ENCODE measurements at places on chromosomes 2 and 18.

DNA sequence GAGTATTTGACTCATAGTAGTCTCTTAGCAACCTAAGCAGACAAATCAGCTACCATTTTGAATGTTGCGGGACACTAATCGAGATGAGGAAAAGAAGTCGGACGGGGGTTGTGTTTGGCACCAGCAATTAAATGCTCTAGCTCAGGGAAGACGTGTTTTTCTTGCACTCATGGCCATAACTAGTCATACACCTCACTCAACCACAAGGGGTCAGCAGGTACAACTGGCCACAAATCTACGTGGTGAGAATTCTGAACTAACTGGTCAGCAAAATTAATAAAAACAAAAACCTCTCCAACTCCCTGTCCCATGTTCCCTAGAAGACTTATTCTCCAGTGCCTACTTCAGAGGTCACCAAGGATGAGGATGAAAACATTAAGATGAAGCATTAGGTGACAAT is 1467.8 kb downstream of the DPP10 start:
- DNase-seq = no peak

GRCh38 chr2:213232649-213233437 is 51.4 kb upstream of the SPAG16 start:
- peak; percentile 34 for DNase-seq

DNA sequence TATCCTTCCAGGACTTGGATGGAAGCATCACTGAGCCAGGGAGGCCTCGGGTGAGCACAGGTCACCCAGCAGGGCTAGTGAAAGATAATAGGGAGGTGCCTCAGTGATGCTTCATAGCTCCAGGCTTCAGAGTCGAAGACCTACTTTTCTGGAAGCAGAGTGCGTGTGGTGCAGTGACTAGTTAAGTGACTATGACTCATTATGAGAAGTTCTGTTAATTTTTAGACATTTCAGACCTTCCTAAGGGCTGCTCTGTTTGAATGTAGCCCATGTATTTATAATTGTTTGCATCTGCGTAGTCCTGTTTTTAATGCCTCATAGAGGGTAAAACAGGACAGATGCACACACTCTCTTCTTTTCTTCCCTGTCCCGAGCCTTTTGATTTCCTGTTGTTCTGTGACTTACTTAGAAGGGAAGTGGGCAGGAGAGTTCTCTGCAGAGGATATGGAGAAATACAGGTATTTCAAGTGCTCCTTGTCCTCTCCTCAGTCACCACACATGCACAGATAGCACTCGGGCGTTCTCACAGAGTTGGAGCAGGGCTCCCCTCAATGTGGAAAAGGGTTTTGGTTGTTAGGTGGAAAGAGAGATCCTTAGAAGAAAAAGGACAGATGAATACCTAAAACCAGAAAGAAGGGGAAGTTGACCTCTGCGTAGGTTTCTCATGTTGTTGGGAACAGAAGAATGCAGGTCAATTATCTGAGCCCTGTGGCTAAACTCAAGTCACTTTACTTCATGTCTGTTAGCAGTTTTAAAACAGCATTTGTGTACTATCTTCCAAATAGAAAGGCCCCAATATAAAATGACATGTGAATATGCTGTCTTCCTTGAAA is 34.7 kb downstream of the RALB start:
- DNase-seq = peak; percentile 67

- DNase-seq = no peak
Measured at GRCh38 chr18:51862051-51862715, 477.8 kb upstream of the DCC start.

GRCh38 chr18:48948112-48949049 is 2.4 kb downstream of the SMAD7 start:
- peak; percentile 84 for DNase-seq

DNA sequence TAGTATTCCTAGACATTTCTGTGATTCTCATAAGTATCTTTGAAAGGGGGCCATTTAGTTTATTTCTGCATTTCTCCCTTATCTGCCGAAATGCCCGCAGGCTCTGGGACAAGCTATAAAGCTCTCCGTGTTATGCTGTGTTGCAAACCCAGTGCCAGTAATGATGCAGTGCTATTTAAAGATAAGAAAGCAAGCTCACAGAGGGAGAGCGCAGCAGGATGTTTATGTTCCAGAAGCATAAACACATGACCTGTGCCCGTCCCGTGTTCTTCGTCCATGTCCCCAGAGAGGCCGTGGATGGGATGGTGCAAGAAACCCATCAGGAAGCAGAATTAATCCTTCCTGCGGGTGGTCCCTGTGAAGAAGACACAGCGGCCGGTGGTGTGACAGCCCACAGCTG is 99.4 kb downstream of the NEDD4L start:
- no peak for DNase-seq

DNA sequence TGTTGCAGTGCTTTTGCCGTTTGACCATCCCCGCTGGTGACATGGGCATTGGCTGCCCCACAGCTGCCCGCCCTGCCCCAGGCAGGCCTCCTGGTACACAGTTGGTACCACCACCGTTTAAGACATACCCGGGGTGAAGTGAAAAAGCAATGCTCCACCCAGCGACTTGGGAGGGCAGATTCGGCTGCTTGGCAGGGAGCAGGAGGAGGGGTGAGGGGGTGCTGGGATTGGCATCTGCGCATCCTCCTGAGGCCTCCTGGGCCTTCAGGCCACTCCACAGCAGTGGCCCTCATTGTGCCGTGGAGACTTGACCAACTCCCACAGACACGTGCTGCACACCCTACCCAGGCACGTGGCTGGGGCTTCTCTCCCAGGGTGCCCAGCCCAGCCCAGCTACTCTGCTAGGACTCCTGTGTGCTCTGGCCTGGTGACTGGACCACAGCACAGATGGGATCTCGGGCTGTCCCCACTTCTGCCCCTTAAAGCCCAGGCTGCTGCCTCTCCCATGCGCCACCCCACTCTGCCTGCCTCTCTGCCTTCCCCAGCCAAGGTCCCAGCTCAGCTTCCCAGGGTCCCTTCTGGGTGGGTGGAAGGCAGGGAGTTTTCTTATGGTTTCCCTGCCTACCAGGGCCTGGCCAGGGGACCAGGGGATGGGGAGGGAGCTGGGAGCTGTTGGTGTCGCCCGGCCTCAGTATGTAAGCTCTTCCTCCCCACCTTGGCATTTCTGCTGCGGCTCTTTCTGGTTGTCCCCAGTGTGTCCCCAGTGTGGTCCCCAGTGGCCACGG is 157.0 kb upstream of the HS6ST1 start:
- DNase-seq = no peak

DNA sequence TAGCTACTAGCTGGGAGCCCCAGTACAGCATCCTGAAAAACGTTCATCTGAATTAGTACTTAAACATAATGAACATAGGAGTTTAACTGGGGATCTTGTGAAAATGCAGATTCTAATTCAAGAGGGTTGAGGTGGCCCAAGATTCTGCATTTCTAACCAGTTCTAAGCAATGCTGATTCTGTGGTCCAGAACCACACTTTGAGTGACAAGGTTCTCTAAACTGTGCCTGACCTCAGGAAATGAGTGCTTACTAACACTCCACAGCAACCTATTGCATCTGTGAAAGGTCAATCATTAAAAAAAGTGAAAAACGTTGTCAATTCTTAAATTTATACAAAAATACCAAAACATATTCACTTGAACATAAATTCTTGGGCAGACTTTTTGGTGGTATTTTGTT is 157.1 kb upstream of the ZFP36L2 start:
- no peak for DNase-seq

DNA sequence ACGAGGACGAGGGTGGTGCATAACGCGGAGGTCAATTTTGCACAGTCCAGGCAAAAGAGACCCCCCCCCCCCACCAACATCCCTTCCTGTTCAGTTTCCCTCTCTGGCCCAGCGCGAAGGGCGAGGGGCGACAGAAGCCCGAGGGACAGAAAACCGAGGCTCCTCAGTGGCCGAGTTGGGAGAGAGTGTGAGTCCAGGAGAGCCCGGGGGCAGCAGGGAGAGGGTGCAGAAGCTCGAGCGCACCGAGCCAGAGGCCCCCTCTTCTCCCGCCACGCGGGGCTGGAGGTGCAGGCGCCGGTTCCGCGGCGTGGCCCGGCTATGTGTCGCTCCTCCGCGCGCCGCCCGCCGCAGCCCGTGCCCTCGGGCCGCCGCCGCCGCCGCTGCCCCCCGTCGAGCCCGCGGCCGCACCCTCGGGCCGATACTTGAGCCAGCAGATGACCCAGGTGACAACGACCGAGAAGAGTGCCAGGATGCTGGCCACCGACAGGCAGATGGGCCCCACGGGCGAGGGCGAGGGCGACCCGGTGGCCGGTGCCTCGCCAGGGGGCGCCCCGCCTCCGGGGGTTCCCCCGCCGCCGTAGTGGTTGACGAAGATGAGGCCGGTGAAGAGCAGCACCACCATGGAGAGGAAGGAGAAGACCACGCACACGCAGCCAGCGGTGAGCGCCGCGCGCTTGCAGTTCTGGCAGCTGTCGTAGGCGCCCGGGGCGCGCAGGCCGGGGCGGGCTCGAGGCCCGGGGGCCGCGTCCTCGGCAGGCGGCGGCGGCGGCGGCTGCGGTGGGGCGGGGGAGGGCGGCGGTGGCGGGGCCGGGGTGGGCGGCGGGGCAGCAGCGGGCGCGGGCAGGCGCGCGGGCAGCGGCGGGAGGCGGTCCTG is 20.2 kb upstream of the PAX3 start:
- peak; percentile 72 for DNase-seq

GRCh38 chr2:22967756-22968155 is 417.2 kb upstream of the KLHL29 start:
- no peak for DNase-seq

DNA sequence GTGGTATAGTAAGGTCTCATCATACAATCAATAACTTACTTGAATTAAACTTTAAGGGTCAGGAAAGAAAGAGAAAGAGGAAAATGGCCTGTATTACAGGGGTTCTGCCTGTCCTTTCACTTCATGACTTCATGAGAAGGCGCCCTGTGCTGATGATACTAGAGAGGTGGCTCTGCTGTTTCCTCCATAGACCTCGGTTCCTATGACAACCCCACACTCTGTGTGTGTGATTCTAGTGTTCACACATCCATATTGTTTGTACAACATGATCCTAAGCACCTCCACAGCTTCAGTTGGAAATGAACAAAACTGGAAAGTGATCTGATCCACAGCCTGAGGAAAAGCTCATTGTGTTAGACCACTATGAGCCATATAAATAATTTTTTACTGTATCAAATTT is 7.0 kb upstream of the REEP1 start:
- no peak for DNase-seq

DNA sequence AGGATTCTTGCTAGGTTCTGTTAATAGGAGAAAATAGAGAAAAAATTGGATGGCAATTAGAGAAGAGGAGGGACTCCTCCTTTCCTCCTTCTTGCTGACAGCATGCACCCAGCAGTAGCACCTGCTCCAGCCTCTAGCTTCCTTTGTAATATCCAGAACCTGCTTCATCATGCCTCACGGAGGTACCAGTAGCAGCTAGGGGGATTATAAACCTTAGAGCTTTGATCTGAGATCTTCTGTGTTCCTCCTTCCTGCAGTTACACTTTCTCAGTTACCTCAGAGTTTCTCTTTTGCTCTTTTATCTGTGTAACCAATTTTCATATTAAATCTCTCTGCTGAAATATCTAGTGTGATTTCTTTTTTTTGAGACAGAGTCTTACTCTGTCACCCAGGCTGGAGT is 16.6 kb downstream of the DPP4 start:
- DNase-seq = no peak

DNA sequence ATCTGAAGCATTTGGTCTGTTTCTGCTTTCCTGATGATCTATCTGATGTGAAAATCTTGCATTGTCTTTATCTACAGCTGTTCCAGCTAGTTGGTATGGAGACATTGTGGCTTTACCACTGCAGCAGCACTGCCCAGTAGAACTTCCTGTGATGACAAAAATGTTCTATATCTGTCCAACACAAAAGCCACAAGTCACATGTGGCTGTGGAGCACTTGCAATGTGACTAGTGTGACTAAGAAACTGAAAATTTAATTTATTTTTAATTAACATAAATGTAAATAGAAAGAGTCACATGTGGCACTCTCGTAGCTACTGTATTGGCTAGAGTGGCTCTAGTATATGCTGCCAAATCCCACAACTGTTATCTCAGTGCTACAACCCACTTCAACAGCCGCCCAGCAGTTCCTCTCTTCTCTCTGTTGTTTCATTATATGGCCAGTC is 425.7 kb downstream of the SETBP1 start:
- DNase-seq = peak; percentile 31

GRCh38 chr2:184921676-184922075 is 323.3 kb downstream of the ZNF804A start:
- DNase-seq = no peak

DNA sequence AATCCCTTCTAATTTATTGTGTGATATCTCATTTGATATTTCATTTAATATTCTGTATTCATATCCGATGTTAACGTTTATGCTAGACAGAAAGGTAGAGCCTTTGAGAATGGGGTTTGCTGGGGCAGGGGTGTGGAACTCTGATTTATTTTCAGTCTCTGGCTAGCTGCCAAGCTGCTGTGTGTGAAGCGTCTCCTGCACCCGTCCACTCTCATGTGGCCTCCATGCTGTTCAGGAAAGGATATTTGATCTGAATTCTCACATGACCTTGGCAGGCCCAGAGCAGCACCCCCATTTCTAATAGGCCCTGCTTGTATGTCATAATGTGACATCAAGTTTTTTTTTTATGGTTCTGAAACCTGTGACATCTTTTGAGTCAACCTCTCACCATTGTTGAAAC is 1.6 kb downstream of the IL1R1 start:
- DNase-seq = peak; percentile 18

DNA sequence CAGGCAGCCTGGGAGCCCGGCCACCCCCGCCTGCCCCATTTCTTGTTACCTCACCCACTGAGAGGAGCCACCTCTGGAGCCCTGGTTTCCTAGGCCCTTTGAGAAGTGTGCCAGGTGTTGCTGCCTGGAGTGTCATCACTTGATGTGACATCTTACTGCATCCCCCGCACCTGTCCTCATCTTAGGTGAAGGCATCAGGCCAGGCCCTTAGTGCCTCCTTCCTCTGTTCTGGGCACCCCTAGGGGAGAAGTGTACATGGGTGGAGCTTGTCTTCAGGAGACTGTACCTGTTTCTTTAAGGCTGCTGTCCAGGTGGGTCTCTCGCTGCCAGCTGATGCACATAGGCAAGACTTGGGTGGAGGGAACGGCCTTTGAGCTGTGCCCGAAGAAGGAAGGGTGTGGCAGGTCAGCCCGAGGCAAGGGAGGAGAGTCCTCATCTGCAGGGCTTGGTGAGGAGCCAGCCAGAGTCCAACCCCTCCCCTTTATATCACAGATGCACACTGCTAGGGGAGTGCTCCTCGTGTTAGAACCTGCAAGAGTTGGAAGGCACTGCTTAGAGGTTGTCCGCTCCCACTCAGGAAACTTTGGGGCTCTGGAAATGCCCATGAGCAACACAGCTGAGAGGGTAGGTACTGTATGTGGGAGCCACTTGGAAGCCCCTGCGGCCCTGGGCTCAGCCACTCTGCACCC is 45.9 kb downstream of the NCK2 start:
- DNase-seq = no peak

DNA sequence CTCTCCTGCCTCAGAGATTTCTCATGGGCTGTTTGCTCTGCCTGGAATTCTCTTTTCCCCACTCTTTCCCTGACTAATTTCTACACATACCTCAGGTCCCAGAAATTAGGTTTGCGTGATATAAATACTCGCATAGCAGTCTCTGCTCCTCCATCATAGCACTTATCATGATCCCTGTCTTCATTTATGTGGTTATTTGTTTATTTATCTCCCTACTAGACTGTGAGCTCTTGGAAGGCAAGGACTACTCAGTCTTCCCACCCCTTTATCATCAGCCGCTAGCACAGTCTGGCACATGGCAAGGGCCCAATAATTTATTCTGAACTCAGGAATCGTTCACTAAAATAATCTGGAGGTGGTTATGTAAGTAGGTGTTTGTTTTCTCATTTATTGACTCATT is 79.3 kb downstream of the ADCYAP1 start:
- DNase-seq = no peak

- no peak for DNase-seq
Measured at GRCh38 chr2:133848111-133848649, 279.9 kb upstream of the NCKAP5 start.
